ENCODE measurements at places on chromosomes 1 and 21. TPM values are rescaled to one million over a fixed set of nuclear protein-coding genes. Genes with fewer than 3 reads are reported as not detected.

The RCSD1 gene
- not detected for polyA plus RNA-seq

The AKIRIN1 gene
- polyA plus RNA-seq = 181 TPM

The S100PBP gene
- 77.0 TPM for polyA plus RNA-seq

The SPSB1 gene
- 1.4 TPM for polyA plus RNA-seq

The BNIPL gene
- 0.16 TPM for polyA plus RNA-seq

The SMCP gene
- not detected for polyA plus RNA-seq

The FYB2 gene
- polyA plus RNA-seq = not detected

The DNAI4 gene
- 4.5 TPM for polyA plus RNA-seq

The HFM1 gene
- 28.9 TPM for polyA plus RNA-seq

The ADGRL4 gene
- 0.12 TPM for polyA plus RNA-seq

The SYDE2 gene
- 0.90 TPM for polyA plus RNA-seq

The BRINP3 gene
- polyA plus RNA-seq = 3.7 TPM

The CGN gene
- polyA plus RNA-seq = 4.4 TPM

The C1orf116 gene
- not detected for polyA plus RNA-seq

The NR5A2 gene
- polyA plus RNA-seq = not detected

The RAD54L gene
- polyA plus RNA-seq = not detected

The CRP gene
- 0.98 TPM for polyA plus RNA-seq

The LPAR3 gene
- polyA plus RNA-seq = 0.54 TPM

The LRRC71 gene
- not detected for polyA plus RNA-seq

The OR2T2 gene
- polyA plus RNA-seq = not detected

The GBP6 gene
- not detected for polyA plus RNA-seq

The LRRC8C gene
- polyA plus RNA-seq = 0.78 TPM

The RORC gene
- polyA plus RNA-seq = 0.28 TPM

The DIO1 gene
- polyA plus RNA-seq = not detected

The GIPC2 gene
- 0.72 TPM for polyA plus RNA-seq

The NEGR1 gene
- polyA plus RNA-seq = 47.4 TPM

The PHC2 gene
- polyA plus RNA-seq = 179 TPM

The PIK3R3 gene
- 125 TPM for polyA plus RNA-seq

The LRRN2 gene
- 3.3 TPM for polyA plus RNA-seq

The OR2AK2 gene
- not detected for polyA plus RNA-seq

The KMO gene
- 0.72 TPM for polyA plus RNA-seq
